Activated CD4-positive, alpha-beta memory T cell treated with anti-CD3 and anti-CD28 coated beads, Interleukin-2, amount 10 ng/mL, durations not matched to agents 7 days and 5 days (primary cell): ENCODE measurements at places on chromosomes 16 and 17. TPM values are rescaled to one million over a fixed set of nuclear protein-coding genes. Genes with fewer than 3 reads are reported as not detected.

The ITGAD gene
- total RNA-seq, result not detected

DNA sequence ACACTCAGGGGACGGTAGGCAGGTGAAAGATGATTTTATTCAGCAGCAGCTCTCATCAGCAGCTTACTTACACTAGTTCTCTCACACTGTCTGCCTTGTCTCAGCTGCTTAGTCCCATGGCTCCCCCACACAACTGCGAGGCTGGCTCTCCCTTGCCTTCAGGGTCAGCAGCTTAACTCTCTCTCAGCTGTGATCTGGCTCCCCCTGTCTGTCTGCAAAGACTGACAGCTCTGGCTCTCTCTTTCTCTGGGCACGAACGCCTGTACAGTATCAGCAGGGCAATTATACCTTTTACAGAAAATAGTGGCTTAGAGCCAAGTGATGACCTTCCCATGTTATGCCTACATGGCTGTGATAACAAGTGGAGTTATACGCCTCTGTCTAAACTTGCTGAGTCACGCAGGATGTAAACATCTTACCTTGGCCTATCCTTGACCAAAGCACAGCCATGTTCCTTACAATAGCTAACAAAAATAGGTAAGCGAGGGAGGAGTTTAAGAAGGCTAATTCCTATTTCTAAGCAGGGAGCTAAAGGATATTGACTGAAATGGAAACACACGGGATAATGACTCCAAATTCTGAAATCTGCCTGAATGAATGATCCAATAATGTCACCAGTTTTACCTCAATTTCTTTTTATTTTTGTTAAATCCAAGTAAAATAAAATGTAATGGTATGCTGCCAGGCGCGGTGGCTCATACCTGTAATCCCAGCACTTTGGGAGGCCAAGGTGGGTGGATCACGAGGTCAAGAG is 1.1 kb upstream of the NDUFAB1 start:
- no peaks in the 10 kb centered on the region for H3K27me3 ChIP-seq
- no peak overlapping the region for H3K4me3 ChIP-seq
- peak; percentile 26 for DNase-seq
- no peak overlapping the region for H3K27ac ChIP-seq

GRCh38 chr16:2086106-2086742 is 38.4 kb downstream of the TSC2 start:
- no peaks in the 10 kb centered on the region for H3K4me1 ChIP-seq
- H3K4me3 ChIP-seq, result no peak overlapping the region
- H3K36me3 ChIP-seq, result peaks cover 5% of the 10 kb centered on the region
- no peaks in the 10 kb centered on the region for H3K27me3 ChIP-seq
- no peak overlapping the region for H3K27ac ChIP-seq

- peak overlapping the region; percentile 80 for H3K27ac ChIP-seq
- peaks cover 34% of the 10 kb centered on the region for H3K36me3 ChIP-seq
- peak; percentile 24 for DNase-seq
- H3K27me3 ChIP-seq, result no peaks in the 10 kb centered on the region
- no peak overlapping the region for H3K4me3 ChIP-seq
Observed at GRCh38 chr17:58702045-58702476, 9.7 kb downstream of the RAD51C start.

GRCh38 chr16:30620169-30620568 is 10.0 kb upstream of the ZNF689 start:
- DNase-seq, result no peak
- H3K36me3 ChIP-seq, result no peaks in the 10 kb centered on the region
- no peak overlapping the region for H3K27ac ChIP-seq

The ZNF469 gene
- 0.28 TPM for total RNA-seq

The NPW gene
- 0.65 TPM for total RNA-seq

DNA sequence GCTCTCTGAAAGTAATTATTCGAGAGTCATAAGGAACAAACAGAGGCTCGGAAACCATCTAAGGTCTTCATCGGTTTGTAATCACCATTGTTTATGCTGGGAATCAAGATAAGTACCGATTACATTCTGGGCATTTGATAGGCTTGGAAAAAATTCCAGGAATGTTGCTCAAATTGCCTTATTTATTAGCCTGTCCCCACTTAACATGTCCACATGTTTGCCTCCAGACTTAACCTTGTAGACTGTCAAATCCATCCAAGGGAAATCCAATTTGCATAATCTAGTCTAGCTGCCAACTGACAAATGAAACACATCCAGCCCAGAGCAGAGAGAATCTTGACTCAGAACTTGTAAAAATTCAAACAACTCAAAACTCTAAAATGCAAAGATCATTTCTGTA is 51.3 kb upstream of the TMC5 start:
- H3K4me1 ChIP-seq, result no peaks in the 10 kb centered on the region
- no peak overlapping the region for H3K27ac ChIP-seq
- peaks cover 4% of the 10 kb centered on the region for H3K27me3 ChIP-seq
- H3K4me3 ChIP-seq, result no peak overlapping the region

DNA sequence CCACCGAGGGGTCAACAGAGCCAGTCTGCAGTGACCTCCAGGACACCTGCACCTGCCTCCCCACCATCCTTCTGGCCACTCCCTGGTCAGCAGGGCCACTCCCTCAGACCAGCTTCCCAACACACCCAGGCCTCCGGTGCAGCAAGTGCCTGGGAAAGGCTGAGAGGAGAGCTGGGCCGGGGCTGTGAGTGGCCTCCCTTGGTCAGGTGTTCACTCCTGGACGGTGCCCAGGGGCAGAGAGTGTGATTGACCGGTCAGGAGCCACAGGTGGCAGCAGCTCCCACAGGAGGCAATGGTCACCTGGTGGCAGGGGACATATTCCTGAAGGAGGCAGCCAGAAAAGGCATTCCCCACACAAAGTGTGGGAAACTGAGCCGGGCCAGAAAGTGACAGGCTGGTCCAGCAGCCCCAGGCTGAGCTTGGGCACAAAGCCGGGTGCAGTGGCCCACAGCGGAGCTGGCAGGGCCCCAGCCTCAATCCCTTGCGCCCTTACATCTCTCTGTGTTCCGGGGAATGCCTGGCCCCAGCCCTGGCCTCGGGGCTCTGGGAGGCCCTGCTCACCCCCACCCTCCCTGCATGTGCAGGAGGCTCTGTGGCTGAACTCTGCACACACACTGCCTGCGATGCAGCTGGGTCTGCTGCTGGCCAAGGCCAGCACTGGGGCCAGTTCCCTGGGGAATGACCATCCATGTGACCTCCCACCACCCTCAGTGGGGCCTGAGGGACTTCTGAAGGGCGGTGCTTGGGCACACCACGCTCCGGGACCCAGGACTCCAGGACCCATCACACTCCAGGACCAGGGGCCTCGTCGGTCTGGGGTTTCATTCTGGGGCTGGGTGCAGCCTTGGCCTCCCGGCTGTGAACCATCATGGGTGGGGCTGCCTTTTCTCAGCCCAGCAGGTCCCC is 1.2 kb upstream of the C17orf99 start:
- no peak overlapping the region for H3K4me3 ChIP-seq
- peaks cover 20% of the 10 kb centered on the region for H3K36me3 ChIP-seq
- DNase-seq, result no peak
- H3K4me1 ChIP-seq, result peaks cover 32% of the 10 kb centered on the region

DNA sequence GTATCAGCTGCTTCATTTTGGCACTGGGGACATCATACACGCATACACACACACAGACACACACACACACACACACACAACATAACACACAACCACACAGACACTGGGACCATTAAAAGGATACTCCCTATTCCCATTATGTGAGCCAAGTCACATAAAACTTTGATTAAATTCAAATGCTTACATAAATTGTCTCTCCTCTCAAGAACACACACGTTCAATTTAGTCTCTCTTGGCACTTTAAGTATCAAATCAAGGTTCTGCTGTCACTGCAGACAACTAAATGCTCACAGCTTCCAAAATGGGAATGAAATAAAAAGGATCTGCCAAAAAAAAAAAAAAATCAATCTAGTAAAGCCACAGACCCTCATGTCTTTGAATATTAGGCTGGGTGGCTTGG is 184.9 kb downstream of the RBFOX1 start:
- DNase-seq, result no peak
- no peaks in the 10 kb centered on the region for H3K27me3 ChIP-seq
- no peaks in the 10 kb centered on the region for H3K36me3 ChIP-seq
- no peaks in the 10 kb centered on the region for H3K4me1 ChIP-seq
- H3K4me3 ChIP-seq, result no peak overlapping the region
- no peak overlapping the region for H3K27ac ChIP-seq

GRCh38 chr16:374616-374926 is 4.2 kb upstream of the MRPL28 start:
- no peak overlapping the region for H3K27ac ChIP-seq
- H3K4me3 ChIP-seq, result no peak overlapping the region
- H3K4me1 ChIP-seq, result peaks cover 19% of the 10 kb centered on the region
- H3K27me3 ChIP-seq, result no peaks in the 10 kb centered on the region
- H3K36me3 ChIP-seq, result peaks cover 11% of the 10 kb centered on the region
- no peak for DNase-seq

DNA sequence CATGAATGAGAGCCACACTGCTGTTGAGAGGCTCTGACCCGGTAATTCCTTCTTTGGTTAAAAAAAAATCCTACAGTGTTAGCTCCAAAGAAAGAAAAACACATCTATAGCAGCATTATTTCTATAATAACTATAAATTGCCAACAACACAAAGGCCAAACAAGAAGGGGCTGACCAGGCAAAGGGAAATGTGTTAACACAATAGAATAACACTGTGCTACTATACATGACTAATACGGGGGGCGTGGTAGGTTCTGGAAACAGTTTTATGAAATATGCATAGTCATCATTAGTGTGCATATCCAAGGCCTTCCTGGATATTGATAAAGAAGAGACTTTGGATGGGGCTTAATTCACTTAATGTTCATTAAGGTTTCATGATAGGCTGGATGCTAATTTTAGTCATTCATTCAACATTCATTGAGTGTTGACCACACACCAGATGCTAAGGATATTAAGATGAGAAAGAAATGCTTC is 50.0 kb upstream of the CCL1 start:
- H3K4me1 ChIP-seq, result peaks cover 8% of the 10 kb centered on the region
- no peak for DNase-seq
- no peak overlapping the region for H3K4me3 ChIP-seq
- peaks cover 59% of the 10 kb centered on the region for H3K27me3 ChIP-seq

- no peak overlapping the region for H3K4me3 ChIP-seq
- no peak overlapping the region for H3K27ac ChIP-seq
- no peaks in the 10 kb centered on the region for H3K4me1 ChIP-seq
- H3K36me3 ChIP-seq, result no peaks in the 10 kb centered on the region
Observed at GRCh38 chr17:12505866-12506265, 159.8 kb upstream of the MYOCD start.

The SLC38A8 gene
- not detected for total RNA-seq

DNA sequence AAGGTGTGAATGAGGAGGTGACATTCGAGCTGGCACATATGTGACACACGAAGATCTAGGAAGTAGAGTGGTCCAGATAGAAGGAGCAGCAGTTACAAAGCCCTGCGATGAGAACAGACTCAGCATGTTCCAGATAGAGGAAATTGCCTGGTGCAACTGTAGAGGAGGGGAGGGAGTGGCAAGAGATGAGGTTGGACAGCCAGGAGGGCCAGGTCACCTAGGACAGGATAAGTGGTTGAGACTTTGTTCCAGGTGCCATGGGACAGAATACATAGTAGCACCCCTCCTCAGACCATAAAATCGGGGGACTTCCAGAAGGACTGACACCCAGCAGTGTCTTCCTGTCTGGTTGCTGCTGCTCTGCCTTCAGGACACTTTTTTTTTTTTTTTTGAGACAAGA is 11.0 kb upstream of the CENPT start:
- H3K4me3 ChIP-seq, result no peak overlapping the region
- no peaks in the 10 kb centered on the region for H3K27me3 ChIP-seq
- peak overlapping the region; percentile 64 for H3K27ac ChIP-seq
- H3K36me3 ChIP-seq, result peaks cover 12% of the 10 kb centered on the region
- DNase-seq, result no peak

- H3K4me3 ChIP-seq, result no peak overlapping the region
- peaks cover 39% of the 10 kb centered on the region for H3K36me3 ChIP-seq
- no peaks in the 10 kb centered on the region for H3K4me1 ChIP-seq
- no peaks in the 10 kb centered on the region for H3K27me3 ChIP-seq
Observed at GRCh38 chr16:24946155-24946554, 69.0 kb downstream of the ARHGAP17 start.

The TMEM92 gene
- 0.08 TPM for total RNA-seq

DNA sequence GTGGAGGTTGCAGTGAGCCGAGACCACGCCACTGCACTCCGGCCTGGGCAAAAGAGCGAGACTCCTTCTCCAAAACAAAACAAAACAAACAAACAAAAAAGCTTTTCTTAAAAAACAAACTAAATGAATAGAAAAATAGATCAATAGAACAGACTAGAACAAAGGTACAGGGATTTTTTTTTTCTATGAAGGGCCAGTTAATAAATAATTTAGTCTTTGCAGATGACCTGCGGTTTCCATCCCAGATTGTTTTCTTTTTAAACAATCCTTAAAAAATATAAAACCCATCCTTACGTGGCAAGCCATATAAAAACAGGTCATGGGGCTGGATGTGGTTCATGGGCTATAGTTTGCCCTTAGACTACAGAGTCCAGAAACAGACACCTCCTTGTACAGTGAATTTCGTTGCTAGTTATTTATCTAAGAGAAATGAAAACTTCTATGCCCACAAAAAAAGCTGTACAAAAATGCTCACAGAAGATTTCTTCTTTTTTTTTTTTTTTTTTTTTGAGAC is 45.4 kb downstream of the CREBBP start:
- no peak for DNase-seq
- H3K4me3 ChIP-seq, result no peak overlapping the region
- peaks cover 29% of the 10 kb centered on the region for H3K36me3 ChIP-seq

DNA sequence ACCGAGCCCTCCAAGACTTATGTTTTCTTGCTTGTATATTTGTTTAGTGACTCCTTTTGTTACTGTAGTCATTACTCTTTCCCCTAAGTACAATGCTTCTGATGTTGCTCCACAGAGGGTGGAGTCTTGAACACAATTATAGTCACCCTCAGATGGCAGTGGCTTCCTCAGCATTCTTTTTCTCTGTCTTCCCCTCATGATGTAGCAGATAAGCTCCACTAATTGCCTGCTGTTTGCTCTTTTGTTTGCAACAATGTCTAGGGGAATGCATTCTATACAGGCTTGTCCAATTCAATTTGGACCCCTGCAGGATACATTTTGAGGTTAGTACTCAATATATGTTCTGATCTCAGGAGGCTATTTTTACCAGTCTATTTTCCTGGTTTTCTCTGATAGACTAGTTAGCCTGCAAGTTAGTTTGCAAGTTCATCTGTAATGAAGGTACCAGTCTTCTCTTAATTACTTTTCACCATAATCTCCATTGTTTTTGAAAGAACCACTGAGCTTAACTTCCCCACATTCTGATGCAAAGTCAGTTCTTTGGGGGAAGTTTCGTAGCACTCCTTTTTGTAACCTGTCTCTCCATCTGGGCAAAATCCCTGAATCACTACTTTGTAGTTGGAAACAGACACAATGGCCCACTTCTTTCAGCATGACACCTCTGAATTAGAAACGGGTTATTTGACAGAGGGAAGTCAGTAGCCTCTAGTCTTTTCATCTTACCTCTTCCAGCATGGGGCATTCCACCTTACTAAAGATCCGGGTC is 1509.2 kb downstream of the CDH11 start:
- no peaks in the 10 kb centered on the region for H3K4me1 ChIP-seq
- H3K36me3 ChIP-seq, result no peaks in the 10 kb centered on the region
- H3K27ac ChIP-seq, result no peak overlapping the region
- DNase-seq, result no peak
